ENCODE measurements at places on chromosomes 3 and 15.

GRCh38 chr3:151962352-151962751 is 88.9 kb downstream of the SUCNR1 start:
- DNase-seq, result no peak

DNA sequence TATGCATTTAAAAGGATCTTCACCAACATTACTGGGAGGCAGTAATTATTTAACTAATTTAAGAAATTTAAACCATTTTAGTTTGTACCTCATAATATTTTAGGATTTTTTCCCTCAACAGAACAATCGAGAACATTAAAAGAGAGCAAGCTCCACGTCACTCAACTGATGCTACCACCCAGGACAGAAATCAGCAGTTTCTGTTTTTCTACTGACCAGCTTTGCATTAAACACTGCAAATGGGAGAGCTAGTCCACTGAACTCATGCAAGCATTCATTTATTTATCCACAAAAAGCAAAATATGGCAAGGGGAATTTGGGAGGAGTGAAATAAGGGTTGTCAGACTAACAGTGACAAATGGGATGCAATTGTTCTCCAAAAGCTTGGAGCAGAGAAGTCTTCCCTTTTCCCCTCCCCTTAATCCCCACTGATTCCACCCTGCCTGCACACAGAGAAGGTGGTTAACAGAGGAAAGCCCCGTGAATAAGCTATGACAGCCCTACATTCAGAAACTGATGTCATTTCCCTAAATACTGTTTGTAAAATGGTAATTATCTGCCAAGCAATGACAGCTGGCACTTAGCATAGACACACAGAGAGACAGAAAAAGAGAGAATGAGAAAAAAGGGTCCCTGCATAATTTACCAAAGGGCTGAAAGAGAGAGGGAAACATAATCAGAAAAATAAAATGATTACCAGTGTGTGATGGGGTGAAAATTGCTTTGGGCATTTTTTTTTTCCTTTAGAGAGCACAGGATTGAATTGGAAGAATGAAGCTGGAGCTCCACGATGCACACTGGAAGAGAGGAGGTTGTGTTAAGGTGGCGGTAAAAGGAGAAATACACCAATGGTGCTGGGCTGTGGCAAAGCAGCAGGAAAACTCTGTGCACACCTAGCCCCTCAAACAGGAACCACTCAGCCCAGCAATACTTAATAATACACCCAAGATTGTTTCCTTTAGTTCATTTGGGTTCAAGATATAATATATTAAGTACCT is 777.4 kb downstream of the TUSC7 start:
- no peak for DNase-seq

- no peak for DNase-seq
Observed at GRCh38 chr3:60289341-60290121, 961.7 kb downstream of the FHIT start.

GRCh38 chr3:16289144-16289889 is 24.3 kb downstream of the OXNAD1 start:
- no peak for DNase-seq

DNA sequence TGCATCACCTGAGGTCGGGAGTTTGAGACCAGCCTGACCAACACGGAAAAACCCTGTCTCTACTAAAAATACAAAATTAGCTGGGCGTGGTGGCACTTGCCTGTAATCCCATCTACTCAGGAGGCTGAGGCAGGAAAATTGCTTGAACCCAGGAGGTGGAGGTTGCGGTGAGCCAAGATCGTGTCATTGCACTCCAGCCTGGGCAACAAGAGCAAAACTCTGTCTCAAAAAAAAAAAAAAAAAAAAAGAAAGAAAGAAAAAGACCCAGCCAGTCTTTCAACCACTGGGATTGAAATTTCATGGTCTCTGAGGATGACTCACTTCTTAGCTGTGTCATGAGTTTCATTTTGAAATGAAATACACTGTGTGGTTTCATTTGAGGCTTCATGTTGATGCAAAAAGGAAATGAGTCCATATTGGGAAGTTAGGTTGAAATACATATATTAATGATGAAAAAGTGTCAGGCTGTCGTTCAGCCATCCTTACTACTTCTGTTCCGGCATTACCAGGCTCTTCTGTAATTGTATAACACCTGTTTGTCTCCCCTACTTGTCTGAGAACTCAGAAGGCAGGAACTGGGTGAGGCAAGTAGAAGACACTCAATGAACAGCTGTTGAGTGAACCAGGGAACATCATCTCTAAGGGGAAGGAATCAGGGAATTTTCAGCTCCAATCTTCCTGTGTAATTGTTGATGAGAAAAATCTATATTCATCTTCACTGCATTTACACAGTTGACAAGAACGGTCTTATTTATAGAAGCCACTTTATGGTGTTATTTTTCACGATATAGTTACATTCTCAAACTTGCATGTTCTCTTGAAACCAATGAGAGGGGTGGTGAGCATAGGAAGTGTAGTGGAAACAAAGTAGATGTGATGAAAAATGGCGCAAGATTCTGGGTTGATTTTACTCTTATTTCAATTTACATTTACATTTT is 87.4 kb downstream of the NFKBIZ start:
- DNase-seq, result peak; percentile 44

- no peak for DNase-seq
Observed at GRCh38 chr3:182650568-182651128, 142.7 kb upstream of the ATP11B start.
